CD4-positive, alpha-beta T cell treated with Interleukin-10 for 1 hour (primary cell): ENCODE measurements at places on chromosomes 6 and 20.

- DNase-seq, result no peak
Observed at GRCh38 chr6:49497304-49497703, 2.4 kb upstream of the GLYATL3 start.

DNA sequence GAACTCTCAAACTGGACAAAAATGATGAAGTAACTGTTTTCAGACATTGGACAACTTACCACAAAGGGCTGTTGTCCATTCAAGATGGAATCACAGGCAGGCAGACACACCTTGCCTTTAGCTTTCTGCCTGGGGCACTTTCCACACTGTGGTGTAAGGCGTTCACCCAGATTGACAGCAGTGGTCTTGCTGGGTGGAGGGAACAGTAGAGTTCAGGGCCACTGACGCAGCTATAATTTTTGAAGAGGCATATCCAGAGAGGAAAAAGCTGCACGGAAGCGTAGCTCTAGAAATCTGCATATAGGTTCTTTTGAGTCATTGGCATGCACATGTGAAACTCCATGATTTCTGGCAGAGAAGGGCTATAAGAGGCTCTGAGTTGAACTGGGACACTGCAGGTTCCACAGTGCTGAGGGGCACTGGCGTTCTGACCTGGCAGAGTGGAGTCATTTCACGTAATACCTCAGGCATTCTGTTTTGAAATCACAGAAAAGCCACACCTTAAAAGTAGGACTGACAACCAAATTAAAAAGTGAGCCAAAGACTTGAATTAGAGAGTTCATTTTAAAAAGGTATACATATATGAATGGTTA is 105.0 kb upstream of the EDN1 start:
- no peak for DNase-seq

DNA sequence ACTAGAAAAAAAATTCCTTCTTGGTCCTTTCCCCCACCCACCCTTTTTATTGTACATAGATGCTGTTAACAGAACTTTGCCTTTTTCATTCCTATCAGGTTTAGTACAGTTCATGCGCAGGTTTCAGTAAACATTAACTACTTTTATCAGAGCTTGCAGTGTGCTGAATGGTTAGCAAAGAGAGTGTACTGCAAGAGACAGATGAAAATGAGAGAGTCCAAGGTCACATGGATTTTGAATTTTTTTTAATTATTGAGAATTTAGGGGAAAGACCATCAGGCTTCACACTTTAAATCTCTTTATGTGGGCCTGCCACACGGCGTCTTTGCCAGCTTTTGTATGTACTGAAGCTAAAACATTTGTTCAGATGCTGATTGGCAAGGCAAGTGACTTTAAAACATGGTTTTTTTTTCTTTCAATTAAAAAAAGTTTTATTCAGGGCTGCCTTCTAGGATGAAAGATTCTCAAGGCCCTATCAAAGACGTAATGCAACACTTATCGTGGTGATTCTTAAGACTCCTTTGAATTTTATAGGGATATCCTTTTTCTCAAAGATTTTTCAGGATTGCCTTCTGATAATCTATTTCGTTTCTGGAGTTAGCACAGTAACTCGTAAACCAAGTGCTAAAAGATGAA is 32.2 kb downstream of the RREB1 start:
- DNase-seq, result no peak

GRCh38 chr6:46490425-46491200 is 636 bp downstream of the RCAN2 start:
- no peak for DNase-seq

DNA sequence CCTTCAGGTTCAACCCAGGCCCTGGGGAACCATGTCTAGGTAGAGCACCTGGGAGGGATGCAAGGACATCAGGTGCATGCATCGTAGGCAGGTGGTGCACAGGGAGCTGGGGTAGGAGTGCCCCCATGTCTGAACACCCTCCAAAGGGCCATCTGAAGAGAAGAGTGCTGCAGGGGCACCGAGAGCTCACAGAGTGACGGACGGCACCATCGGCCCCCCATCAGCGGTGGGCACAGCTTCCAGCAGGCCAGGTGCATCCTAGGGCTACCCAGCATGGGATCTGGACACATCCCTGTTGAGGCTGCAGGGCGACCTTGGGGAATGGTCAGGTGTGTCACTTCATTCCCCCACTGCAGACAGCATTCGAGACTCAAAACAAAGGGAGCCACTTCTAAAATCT is 138.3 kb upstream of the CDH4 start:
- no peak for DNase-seq

DNA sequence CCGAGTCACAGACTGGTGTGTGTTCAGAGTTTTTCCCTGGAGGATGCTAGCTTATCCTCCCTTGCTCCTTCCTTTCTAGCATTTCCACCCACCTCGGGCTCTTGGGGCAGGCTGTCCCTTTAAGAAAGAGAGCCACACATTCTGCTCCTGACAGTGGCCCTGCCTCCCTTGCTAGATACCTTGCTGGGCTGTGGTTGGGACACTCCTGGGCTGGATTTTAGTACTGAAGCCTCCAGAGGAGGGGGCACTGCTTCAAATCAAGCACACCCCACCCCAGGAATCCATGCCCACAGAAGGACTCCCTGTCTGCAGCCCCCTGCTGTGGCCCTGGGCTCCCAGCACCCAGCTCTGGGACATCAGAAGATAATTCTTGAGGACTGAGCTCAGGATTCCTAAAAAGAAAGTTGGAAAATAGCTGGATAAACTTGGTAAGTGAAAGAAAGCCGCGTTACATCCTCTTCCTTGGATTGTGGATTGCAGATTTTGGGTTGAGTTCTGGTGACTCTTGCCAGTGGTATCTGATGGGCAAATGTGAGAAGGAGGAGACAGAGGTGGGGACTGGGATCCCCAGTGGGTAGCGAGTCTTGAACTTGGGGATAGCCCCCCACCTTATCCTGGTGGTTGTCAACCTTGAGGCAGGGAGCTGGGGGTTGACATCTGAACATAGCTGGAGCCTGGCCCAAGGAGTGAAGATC is 29.0 kb downstream of the DAAM2 start:
- no peak for DNase-seq

- DNase-seq, result no peak
Observed at GRCh38 chr6:140203661-140204147, 829.3 kb upstream of the CITED2 start.

DNA sequence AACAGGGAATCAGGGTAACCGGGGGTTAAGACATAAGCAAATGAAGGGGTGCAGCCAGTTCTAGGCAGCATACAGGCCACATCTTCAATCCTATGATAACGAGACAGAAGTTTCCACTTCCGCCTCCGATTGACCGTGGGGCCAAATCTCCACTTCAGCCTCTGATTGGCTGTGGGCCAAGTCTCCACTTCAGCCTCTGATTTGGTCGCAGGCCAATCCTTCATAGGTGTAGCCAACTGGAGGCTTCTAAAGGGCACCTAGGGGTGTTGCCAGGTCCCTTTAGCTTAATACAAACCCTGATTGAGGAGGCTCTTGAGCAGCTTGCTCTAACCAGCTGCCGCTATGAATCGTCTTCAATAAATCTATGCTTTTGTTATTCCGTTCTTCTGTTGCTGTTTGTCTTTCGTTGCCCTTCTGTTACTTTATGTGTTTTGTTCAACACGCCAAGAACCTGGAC is 2.1 kb upstream of the ERGIC3 start:
- no peak for DNase-seq

DNA sequence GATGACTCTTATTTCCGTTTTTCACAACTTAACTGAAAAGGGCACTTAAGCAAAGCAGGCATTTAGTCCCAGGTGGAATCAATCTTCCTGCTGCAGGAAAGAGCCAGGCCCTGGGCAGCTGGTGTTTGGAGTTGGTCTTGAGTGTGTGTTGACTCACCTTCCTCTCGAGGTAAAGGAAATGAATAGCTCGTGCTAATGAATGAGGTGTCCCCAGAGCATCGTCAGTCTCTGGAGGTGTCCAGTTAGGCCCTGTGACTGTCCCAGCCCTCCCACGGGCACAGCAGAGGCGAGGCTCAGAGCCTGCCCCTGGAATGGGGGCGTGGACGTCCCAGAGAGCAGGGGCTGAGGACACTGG is 277.7 kb downstream of the NRN1 start:
- no peak for DNase-seq

GRCh38 chr20:4441191-4441590 is 280.5 kb upstream of the PRND start:
- no peak for DNase-seq

DNA sequence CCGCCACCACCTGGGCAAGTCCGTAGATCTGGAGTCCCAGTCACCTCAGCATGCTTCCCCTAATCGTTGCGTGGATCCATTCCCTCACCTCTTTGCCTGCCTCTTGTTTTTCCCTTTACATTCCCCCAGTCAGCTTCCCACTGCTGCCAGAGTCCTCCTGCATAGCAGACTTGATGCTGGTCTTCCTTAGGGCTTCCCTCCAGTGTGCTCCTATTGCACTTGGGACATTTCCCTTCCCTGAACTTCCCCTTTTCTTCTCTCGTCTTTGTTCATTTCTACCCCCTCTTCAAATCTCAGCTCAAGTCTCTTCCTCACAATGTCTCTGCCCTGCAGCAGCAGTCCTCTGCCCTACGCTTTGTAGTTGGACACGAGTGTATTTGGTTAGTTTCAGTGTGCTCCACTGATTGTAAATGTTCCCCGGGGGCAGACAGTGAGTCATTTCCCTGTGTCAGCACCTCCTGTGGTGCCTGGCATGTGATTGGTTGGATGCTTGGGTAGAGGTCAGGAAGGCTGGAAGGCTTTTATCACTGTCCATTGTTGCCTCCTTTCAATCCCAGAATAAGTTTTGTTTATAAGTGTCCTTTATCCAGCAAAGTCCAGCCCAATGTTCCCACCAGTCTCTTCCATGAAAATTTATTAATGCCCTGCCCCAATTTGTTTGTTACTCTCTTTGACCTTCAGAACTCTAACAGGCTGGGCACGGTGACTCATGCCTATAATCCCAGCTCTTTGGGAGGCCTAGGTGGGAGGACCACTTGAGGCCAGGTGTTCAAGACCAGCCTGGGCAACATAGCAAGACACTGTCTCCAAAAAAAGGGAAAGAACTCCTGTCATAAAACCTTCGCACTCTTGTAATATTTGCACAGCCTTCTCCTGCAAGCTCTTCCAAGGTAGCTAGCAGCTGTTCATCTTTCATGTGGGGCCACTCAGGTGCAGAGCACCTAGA is 38.3 kb downstream of the FAM120B start:
- no peak for DNase-seq

DNA sequence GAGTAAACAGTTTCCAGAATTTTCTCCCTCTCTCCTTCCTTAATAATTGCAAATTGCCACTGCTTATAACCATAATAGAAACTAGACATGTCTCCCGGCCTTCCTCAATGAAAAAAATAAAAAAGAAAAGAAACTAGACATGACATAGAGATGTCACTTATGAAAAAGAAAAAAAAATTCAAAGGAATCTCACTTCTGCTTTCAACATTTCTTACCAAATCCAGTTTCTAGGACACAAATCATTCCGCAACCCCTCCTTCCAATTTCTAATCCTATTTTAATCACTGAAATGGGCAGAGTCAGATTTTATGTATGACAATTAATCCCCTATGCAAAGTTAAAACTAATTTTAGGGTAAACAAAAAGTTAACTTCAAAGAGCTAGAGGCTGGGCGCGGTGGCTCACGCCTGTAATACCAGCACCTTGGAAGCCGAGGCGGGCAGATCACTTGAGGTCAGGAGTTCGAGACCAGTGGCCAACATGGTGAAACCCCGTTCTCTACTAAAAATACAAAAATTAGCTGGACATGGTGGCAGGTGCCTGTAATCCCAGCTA is 40.1 kb upstream of the EEF1A1 start:
- no peak for DNase-seq

DNA sequence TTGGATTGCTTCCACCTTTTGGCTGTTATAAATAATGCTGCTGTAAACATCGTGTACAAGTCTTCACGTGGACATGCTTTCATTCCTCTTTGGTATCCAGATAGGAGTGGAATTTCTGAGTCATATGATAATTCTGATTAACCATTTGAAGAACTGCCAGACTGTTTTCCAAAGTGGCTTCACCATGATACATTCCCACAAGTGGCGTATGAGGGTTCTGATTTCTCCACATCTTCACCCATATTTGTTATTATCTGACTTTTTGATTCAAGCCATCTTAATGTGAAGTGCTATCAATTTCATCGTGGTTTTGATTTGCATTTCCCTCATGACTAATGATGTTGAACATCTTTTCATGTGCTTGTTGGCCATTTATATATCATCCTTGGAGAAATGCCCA is 2.9 kb upstream of the SNRPB start:
- no peak for DNase-seq

DNA sequence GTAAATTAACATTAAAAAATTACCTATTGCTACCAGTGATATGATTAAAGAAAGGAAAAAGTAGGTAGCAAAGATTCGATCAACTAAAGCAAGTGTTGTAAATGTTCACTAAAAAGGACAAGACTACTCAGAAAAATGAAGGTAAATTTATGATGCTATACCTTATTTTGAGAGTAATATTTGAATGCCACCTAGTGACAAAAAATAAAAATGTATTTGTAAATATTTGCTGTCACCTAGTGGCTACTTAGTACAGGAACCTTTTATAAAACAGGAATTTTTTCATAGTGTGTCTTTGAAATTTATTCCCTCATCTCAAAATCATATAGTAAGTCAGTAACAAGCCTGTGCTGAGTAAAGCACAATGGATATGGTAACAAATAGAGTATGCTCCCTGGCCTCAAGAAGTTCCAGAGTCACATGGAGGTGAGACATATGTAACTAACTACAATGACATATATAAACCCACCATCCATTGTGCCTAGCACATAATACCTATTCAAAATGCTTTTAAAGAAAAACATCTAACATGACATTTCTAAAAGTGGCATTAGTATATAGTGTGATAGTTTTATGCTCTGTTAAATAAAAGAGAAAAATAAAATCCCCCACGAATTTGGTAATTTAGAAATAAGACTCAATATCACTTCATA is 193.1 kb upstream of the SIM1 start:
- DNase-seq, result peak; percentile 3

- no peak for DNase-seq
Observed at GRCh38 chr6:27591699-27592480, 119.0 kb upstream of the ZNF184 start.

- DNase-seq, result no peak
Observed at GRCh38 chr6:147245693-147246092, 41.5 kb downstream of the STXBP5 start.

GRCh38 chr6:143928853-143929252 is 64.6 kb downstream of the ZC2HC1B start:
- DNase-seq, result no peak

GRCh38 chr20:53579581-53580375 is 13.9 kb downstream of the ZNF217 start:
- peak; percentile 50 for DNase-seq

GRCh38 chr6:235763-236360 is 56.4 kb upstream of the DUSP22 start:
- DNase-seq, result peak; percentile 74
